ENCODE measurements at places on chromosomes 12 and 14.

DNA sequence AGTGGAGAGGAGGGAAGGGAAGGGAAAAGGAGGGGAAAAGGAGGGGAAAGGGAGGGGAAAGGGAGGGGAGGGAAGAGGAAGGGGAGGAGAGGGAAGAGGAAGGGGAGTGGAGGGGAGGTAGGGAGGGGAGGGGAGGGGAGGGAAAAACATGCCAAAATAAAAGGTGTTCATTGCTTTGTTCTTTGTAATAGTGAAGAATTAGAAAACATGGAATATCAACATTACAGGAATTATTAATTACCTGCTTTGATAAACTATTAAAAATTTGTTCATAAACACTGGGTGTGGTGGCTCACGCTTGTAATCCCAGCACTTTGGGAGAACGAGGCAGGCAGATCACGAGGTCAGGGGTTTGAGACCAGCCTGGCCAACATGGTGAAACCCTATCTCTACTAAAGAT is 579.2 kb downstream of the MED13L start:
- DNase-seq: no peak

DNA sequence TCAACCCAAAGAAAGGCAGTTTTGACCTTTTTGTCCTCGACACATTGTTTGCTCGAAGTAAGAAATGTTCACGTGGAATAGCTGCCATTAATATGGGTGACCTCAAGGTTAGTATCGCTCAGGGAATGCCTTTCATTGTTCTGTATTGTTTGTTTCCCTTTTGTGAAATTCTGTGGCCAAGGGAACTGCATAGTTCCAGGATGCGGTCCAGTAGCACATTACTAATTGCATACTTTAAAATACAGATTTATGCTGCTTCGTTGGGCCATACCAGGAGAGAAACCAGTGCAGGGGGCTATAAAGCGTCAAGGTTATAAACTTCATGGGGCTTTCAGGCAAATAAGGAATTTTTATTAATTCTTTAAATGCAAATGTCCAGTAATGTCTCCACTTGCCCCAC is 73.3 kb upstream of the USP44 start:
- no peak for DNase-seq

DNA sequence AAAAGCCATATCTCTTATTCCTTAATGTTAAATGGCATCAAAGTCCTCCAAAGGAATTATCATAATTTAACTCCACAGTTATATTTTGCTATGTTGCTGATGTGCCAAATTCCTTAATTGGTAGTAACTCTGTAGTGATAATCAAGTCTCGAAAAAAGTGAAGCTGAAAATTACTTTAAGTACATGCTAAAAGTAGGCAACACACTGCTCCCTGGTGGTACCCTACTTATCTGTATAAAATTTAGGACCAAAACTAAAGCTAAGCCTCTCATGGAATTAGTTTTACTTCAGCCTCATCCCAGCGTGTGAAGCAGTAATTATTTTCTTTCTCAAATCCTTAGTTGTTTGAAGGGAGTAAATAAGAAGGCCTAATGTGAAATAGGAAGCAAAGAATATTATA is 132.8 kb downstream of the TTLL5 start:
- DNase-seq: no peak

GRCh38 chr14:102838501-102838900 is 61.3 kb downstream of the TRAF3 start:
- no peak for DNase-seq

DNA sequence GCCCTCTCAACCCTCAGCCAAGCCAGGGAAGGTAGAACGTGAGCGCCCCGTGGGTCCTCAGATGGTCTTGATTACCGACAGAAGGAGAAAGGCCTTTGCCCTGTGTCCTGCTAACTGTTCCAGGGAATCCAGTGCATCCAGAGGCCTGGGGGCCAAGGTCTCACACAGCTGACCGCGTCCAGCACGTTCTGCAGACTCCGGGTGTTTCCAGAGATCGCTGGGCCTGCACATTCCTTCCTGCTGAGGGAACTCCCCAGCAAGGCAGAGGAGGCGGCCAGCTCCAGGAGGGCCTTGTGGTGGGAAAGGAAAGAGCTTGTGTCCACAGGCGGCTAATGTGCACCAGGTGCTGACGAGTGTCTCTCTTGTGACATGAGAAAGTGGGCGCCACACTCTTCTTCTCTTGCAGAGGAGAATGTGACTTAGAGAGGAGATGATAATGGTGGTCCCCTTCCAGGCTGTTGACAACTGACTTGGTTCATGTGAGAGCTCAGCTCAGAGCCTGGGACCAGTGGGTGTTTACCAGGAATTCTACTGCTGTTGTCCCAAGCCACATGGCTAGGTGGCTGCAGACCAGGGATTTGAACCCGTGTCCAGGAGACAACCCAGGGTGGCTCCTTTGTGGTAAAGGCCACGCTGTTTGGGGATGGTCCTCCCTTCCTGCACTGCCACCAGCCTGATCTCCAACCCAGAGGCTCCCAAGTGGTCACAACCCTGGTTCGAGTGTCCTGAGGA is 46.8 kb upstream of the DLK1 start:
- no peak for DNase-seq

Measured in Panc1 (cell line).